Left ventricle myocardium superior (tissue), 1 donor: ENCODE measurements at places on chromosomes 3 and 15.

- no peak for DNase-seq
Measured at GRCh38 chr15:38112406-38112805, 140.2 kb upstream of the SPRED1 start.

- DNase-seq = no peak
Measured at GRCh38 chr3:25493246-25493645, 65.2 kb downstream of the RARB start.

DNA sequence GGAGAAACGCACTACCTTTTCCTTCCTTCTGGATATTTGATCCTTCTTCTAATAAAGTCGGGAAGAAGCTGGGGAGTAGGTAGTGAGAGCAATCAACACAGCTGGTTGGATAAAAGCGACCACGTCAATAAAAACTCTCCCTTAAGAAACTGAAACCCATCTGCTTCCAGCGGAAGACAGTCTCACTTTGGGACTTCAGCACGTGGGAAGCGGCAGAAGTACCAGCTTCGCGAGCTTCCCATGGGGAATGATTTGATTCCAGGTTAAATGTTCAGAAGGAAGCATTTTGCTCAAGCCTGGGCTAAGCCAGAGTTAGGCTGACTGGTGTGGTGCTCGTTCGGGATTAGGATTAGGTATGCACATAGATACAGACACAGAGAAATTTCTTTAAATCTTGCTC is 262.3 kb upstream of the LYSMD4 start:
- no peak for DNase-seq

- no peak for DNase-seq
Measured at GRCh38 chr3:27758083-27758482, 36.0 kb upstream of the EOMES start.

- DNase-seq = no peak
Measured at GRCh38 chr3:126393563-126393962, 1.1 kb upstream of the CFAP100 start.

DNA sequence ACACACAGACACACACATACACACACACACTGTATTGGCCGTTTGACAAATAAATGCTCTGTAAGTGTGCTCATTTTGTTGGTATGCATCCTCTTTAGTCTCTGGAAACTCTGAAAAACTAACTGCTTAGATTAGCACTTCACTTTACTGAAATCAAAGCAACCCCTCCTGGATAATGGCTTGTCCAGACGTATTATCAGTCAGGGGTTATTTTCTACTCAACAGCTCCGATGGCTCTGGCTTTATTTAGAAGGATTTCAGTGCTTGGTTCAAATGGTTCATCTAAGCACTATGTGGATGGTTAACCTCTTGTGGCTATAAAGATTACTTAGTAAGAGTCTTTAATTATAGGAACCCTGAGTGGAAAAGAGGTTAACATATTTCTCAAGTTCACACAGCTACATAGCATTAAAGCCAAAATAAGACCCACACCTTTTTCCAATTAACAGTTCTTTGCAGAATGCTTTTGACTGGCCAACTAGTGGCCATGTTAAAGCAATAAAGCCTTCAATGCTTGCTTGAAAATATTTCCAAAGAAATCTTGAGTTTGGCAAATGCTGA is 516.1 kb upstream of the NAALADL2 start:
- no peak for DNase-seq

- peak; percentile 46 for DNase-seq
Measured at GRCh38 chr3:103052236-103052830, 617.5 kb downstream of the ZPLD1 start.

GRCh38 chr3:64918989-64919388 is 231.2 kb upstream of the ADAMTS9 start:
- no peak for DNase-seq

DNA sequence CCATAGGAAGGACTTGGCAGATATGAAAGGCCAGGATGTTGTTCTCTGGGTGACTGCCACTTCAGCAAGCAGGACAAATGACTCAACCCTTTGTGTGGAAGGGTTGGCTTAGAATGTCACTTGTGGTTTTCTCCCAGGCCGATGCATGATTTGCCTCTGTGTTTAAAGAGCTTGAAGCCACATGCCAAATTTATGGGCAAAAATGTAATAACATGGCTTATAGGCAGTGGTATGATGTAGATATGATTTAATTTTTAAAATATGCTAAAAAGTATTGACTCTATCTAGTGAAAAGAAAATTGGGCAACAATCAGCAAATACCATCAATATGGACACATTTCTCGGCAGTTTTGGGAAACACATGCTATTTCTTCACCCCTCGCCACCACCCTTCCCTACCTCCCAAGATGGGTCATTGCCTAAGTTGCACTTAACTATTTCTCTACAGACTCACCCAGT is 114.6 kb downstream of the CYP19A1 start:
- no peak for DNase-seq

DNA sequence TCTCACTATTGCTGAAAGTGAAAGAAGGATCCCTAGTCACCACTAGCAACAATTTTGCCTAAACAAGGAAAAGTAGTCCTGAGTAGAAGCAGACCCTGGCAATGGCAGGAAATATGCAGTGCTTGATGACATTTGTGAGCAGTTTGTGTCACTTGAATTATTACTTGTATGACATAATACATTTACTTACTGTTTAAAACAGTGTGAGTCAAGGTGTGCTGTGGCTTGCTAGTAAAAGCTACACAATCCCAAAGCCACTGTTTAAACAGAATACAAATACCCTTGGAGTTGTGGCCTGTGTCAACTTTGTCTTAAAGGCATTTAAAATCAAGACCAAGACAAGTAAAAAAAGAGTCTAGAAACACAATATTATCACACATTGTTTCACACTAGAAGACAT is 775.4 kb downstream of the ROBO1 start:
- DNase-seq = no peak

GRCh38 chr3:139933766-139934165 is 1.2 kb upstream of the CLSTN2 start:
- DNase-seq = no peak

DNA sequence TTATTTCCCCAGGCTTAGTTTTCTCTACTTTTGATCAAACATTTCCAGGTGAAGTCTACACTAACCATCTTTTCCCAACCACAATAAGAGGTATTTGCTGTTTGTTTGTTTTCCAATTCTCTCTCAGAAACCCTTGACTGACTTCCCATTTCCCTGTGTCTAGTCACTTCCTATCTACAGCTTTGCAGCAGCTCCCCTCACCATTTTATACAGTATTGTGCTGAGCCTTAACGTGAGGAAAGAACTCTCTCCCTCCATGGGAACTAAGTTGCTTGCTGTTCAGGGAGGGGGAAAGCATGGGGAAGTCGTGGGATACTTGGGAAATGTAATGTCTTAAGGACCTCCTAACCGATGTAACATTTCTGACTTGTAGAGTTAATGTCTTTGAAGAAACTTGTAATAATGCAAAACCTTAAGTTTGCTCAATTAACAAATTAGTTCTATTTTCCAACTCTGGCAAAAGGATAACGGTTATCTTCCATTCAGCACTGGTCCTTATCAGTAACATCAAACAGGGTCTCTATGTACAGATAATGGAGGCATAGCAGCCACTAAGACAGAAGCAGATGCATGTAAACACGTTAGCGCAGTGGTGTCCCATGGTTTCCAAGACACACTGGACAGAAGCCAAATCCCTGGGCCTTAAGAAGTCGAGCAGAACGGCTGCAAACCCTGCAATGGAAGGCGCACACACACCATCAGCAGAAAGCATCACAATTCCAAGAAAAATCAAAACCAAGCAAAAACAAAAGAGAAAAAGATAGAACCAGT is 39.7 kb downstream of the NPTN start:
- DNase-seq = no peak

- DNase-seq = no peak
Measured at GRCh38 chr15:39878406-39878785, 41.7 kb downstream of the GPR176 start.

DNA sequence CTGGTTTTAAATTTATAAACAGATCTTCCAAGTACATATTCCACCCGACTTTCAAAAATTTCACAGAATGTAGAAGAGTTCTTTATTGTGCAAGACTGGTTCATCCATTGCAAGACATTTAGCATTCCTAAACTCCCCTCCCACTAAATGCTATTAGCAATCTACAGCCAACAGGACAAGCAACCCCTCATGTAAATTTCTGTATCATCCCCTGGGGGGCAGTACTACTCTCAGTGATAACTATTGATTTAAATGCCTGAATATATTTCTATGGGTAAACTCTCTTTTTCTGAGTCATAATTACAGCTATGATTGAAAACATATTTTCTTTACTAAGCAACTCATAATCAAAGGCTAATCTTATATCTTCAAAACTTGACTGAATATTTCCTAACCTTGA is 10.7 kb upstream of the SLC15A2 start:
- DNase-seq = no peak

DNA sequence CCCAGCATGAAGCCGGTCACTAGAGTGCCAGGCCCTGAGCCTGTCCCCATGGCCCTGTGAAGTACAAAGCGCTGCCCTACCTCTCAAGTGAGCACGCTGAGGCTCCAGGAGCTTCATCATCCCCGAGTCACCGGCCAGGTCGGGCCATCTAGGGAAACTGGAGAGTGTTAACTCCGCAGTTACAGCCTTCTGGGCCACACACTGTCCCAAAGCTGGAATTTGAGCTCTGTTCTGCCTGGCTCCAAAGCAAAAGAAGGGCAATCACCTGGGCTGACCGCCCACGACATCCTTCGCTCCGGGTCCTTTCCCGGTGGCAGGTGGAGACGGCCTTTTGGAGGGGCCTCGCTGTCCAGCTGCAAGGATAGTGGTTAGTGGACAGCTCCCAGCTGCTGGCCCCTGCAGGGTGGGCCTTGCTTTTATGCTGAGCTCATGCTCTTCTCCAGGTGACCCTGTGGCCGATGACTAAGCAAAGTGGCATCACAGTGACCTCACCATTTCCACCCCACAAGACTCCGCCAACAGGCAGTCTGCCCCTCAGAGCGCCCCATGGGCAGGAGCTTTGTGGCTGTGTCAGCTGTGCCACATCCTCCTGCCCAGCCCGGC is 3.5 kb upstream of the MUC4 start:
- DNase-seq = no peak

DNA sequence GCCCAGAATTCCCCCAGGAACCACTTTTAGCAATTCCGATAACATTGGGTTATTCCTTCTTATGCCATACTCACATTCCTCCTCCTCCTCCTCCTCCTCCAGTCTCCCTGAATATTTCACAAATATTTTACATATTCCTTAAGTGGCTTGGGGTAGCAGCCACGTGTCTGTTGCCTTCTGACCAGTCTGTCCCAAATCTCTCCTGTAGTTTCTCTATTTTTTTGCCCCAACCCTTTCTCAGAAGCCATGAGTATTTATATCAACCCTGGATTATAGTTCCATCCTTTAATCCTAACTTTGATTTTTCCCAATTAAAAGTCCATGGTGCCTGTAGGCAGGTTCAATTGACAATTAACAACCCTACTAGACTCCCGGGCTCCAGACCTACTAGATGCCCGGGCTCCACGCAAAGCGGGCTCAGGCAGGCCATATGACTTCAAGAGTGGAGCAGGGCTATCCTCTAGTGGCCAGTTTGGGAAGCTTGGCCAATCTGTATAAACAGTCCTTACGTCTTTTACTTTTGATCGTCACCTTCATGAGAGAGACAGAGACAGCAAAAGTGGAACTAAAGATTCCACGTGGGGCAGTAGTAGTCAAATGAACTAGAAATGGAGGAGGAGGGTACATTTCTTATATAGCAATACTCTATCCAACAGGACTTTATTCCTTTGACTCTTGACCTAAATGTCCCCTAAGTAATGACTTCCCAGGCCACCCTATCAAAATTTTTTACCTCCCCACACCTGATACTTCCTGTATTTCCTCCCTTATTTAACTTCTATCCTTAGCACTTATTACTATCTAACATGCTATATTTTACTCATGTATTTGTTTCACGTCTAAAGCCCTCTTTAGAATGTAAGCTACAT is 69.7 kb downstream of the USF3 start:
- peak; percentile 65 for DNase-seq

DNA sequence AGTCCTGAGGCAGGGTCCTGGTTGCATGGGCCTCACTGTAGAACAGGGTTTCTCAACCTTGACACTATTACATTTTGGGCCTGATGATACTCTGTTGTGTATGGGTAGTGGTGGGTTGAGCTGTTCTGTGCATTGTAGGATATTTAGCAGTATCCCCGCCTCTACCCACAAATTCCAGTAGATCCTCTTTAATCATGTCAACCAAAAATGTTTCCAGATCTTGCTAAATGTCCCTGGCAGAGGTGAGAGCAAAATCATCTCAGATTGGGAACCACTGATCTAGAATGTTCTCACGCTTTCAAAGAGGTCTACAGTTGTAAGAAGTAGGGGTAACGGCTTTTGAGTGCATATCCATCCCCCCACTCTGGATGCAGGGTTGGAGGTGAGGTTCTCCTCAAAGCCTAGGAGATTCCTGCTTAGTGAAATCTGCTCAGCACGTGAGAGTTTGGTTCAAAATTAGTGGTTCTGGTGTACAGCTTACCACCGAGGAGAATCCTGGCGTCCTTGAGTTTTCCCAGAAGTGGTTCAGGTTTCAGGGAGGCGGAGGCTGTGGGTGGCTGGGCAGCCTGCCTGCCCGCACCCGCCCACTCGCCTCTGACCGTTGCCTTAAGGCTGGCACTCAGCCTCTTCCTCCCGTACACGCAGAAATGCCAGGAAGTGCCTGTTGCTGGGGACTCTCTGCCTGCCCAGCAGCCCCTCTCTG is 5.3 kb downstream of the ACVR2B start:
- DNase-seq = peak; percentile 69

DNA sequence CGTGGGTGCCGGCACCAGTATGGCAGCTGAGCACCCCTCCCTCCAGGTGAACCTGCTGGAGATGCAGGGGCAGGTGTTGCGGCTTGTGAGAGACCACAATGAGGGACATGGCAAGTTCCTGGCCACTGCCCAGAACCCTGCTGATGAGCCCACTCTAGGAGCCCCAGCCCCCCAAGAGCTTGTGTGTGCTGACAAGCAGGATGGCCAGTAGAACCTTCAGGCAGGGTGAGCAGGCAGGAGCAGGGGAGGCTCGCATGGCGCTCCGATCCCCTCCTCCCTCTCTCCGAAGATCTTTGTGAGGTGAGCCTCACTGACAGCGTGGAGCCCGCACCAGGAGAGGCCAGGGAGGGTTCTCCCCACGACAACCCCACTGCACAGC is 29.8 kb downstream of the NGRN start:
- DNase-seq = no peak
